ENCODE measurements at places on chromosomes 7 and 10. TPM values are rescaled to one million over a fixed set of nuclear protein-coding genes. Genes with fewer than 3 reads are reported as not detected.

DNA sequence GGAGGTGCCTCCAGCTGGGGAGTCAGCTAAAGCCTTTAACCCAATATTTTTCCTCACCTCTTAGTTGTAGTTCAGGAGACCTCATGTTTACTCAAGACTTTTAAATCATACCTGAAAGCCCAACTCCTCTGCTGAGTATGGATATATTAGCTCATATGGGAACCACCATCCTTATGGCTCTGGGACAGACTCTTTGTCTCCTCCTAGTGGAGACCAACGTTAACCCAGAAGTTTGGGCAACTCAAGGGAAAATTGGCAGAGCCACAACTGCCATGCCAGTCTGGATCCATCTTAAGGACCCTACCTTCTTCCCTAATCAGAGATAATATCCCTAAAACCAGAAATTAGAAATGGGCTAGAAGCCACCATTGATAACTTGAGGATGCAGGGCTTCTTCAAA is 80.8 kb downstream of the TMEM106B start:
- H3K4me1 ChIP-seq = no peaks in the 10 kb centered on the region
- DNase-seq = no peak
- H3K27ac ChIP-seq = no peak overlapping the region
- no peak overlapping the region for H3K4me3 ChIP-seq
- no peaks in the 10 kb centered on the region for H3K36me3 ChIP-seq

DNA sequence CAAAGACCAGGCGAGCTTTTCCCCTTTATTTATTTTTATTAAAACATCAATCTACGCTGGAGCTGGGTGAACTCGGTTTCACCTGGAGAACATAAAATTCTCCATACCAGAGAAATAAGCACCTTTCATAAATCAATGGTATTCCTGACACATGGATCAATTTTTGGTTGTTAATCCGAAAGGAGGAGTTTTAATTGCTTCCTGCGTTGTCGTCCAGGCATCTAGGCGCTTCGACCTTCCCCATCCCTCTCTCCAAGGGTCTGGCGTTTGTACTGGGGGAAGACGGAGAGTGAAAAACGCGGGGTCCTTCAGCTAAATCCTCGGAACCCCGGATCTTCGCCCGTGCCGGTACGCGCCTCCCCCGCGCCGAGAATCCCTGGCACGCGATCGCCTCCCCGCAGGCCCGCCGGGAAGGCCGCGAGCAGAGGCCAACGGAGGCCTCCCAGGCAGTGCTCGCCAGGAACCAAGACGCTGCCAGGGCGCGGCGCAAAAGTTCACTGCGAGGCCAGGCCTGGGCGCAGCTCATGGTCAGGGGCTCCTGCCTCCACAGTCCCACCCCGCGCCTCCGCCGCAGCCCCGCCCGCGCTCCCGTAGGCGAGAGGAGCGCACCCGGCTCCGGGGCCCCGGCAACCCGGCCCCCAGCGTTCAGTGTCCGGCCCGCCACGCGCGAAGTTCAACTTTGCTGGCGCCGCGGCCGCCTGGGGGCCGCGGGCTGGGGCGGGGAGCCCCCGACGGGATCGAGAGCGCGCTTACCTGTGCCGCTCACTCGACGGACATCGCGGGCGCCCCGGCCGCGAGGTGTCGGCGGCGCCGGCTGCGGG is 8.3 kb upstream of the EBF3 start:
- peaks cover 27% of the 10 kb centered on the region for H3K27me3 ChIP-seq
- H3K27ac ChIP-seq = no peak overlapping the region
- no peaks in the 10 kb centered on the region for H3K36me3 ChIP-seq
- no peak for DNase-seq
- H3K4me1 ChIP-seq = no peaks in the 10 kb centered on the region

GRCh38 chr10:19577807-19578206 is 238.4 kb upstream of the PLXDC2 start:
- H3K36me3 ChIP-seq = no peaks in the 10 kb centered on the region
- no peak for DNase-seq
- H3K4me1 ChIP-seq = no peaks in the 10 kb centered on the region
- H3K27me3 ChIP-seq = no peaks in the 10 kb centered on the region
- no peak overlapping the region for H3K27ac ChIP-seq

DNA sequence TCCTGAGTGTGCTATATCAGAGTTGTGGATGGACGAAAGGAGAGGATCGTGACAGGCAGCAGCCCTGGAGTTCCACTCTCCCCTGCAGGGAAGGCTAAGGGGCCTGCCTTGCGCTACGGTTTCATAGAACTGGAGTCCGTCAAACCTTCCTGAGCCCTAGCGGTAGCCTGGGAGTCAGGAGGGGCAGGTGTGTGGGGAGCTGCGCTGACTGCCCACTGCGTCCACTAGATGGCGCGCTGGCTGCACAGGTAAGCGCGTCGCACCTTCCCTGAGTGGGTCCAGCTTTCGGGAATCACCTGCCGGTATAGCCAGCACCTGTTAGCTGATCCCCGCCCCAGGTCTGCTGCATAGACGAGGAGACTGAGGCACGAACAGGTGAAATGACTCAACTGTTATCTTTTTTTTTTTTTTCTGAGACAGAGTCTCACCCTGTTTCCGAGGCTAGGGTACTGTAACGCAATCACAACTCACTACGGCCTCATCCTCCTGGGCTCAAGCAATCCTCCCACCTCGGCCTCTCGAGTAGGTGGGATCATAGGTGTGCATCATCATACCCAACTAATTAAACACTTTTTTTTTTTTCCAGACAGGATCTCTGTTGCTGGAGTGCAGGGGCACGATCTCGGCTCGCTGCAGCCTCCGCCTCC is 20.2 kb upstream of the BAIAP2L1 start:
- H3K4me3 ChIP-seq = no peak overlapping the region
- no peaks in the 10 kb centered on the region for H3K27me3 ChIP-seq
- no peak overlapping the region for H3K27ac ChIP-seq
- no peak for DNase-seq
- no peaks in the 10 kb centered on the region for H3K4me1 ChIP-seq

DNA sequence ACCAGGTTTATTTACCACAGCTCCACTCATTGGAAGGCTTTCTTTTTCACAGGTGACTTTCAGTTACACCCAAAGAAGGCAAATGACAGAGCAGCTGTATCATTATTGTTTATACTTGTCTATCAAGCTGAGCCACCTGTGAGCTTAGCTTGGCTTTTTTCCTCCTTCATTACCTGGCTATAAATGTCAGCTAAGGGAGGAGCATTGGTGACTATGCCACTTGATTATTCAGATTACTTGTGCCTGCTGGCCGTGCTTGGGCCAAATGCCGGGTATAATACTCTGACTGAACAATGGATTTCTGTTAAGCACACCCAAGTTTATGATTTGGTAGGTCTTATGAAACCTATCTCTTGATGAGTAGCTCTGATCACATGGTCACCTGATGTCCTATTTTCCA is 9.9 kb upstream of the GNAT3 start:
- no peaks in the 10 kb centered on the region for H3K27me3 ChIP-seq
- no peak overlapping the region for H3K4me3 ChIP-seq
- no peak overlapping the region for H3K27ac ChIP-seq
- H3K36me3 ChIP-seq = no peaks in the 10 kb centered on the region
- no peaks in the 10 kb centered on the region for H3K4me1 ChIP-seq

DNA sequence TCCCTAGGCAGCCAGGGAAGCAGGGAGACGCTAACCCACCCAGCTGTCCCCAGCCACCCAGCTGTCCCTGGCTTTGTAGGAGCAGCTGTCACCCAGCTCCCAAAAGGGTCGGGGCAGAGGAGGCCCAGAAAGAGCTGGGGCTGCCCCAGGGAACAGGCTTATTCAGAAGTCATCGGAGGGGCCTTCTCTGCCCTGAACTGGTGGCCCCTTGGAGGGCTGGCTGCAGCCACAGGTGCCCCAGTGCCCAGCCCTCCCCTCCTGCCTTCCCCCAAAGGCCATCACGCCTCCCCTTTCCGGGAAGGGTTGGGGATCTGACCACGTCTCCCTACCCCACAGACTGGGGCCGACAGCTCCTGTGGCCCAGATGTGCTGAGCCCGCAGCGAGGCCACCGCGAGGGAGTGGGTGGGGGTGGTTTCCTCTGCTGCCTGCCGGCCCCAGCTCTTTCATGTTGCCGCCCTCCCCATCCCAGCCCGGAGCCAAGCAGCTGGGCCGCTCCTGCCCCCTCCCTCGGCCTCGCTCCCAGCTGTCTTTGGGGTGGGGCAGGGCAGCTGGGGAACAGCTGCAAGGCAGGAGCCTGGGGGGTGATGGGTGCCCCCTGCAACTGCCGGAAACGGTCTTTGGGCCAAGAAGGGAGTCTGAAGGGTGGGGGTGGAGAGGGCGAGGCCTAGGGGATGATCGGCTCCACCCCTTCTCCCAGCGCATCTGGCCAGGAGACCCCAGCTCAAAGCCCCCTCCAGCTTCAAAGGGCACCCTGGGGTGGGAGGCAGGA is 16.8 kb downstream of the TRIM8 start:
- no peak for DNase-seq
- H3K27me3 ChIP-seq = no peaks in the 10 kb centered on the region
- H3K36me3 ChIP-seq = peaks cover 27% of the 10 kb centered on the region
- H3K4me1 ChIP-seq = peaks cover 35% of the 10 kb centered on the region

DNA sequence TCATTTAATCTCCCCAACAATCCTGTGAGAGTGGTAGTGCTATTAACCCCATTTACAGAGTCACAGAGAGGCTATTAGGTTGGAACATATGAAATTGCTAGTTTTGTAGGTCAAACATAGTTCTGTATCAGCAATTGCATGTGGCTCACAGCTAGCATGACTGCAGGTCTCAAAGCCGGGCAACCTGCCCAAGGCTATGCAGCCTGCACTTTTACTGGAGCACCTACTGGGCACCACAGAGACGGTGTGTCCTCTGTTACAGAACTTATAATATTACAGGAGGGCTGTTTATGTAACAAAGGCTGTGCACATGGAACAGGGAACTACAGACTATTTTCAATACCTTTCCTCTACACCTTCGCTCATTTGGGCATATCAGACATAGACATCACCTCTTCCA is 355.8 kb downstream of the RPS24 start:
- no peaks in the 10 kb centered on the region for H3K27me3 ChIP-seq
- H3K36me3 ChIP-seq = no peaks in the 10 kb centered on the region
- H3K4me3 ChIP-seq = no peak overlapping the region
- no peak overlapping the region for H3K27ac ChIP-seq

DNA sequence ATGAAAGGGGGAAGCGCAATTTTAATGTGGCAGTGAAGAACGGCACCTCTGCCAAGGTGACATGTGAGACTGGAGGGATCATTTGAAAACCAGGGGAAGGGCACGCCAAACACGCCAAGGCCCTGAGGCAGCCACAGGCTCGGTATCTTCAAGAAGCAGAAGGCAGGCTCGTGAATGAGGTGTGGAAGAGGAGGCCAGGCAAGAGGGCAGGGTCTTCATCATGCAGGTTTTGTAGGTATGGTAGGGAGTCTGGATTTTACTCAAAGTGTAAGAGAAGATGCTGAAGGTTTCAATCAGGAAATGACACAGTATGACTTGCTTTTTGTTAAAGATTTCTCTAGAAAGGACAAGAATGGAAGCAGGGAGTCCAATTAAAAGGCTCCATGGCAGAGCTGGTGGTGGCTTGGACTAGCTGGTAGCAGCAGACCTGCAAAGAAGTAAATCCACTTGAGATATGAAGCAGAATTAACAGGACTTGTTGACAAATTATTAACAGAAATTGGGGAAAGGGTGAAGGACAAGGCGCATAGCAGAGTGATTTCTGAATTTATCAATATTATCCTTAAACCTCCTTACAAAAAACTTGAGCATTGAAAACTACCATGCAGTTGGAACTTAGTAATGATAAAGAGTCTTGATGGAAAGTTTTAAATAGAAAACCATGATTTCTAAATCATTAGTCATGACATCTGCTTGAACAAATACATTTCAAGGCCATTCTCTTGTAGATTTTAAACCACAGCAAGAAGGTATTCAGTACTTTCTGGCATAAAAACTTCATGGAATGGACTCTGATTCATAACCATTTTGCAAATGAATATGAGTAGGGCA is 70.4 kb downstream of the COA1 start:
- DNase-seq = no peak
- H3K4me1 ChIP-seq = no peaks in the 10 kb centered on the region
- no peak overlapping the region for H3K27ac ChIP-seq

SPDYE9 gene
- not detected for total RNA-seq

GRCh38 chr7:120915314-120916105 is 35.1 kb upstream of the ING3 start:
- H3K4me1 ChIP-seq = peaks cover 4% of the 10 kb centered on the region
- no peak for DNase-seq
- H3K4me3 ChIP-seq = no peak overlapping the region
- H3K36me3 ChIP-seq = no peaks in the 10 kb centered on the region

ITPRIP gene
- total RNA-seq = 56.2 TPM

DNA sequence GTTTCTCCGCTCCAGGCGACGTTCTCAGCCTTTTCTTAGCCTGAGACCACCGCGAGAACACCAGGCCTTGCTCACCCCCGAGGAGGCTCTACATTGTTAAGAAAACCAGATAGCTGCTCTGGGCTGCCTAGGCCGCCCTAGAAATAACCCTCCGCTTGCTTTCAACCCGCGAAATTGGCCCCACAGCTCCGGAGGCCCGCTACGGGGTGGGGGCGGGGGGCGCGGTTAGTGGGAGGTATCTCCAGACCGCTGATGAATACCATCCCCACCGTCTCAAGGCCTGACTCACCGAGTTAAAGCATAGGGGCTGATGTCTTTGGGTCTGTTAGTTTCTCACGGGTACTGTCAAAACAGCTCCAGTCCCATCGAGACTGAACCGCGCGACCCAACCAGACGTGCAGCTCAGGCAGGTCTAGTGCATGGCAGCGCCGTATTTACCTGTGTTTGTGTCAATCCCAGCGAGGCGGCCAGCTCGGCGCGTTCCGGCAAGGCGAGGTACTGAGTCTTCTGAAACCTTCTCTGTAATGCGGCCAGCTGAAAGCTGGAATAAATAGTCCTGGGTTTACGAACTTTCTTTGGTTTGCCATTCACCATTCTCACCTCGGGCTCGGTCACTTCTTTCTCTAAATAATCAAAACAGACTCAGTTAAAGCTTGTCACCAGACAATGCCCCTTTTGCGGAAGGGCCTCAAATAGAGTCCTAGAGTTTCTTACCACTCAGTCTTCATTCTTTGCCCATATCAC is 2.7 kb downstream of the DLX5 start:
- peaks cover 45% of the 10 kb centered on the region for H3K4me1 ChIP-seq
- no peak for DNase-seq
- no peak overlapping the region for H3K4me3 ChIP-seq
- H3K27ac ChIP-seq = no peak overlapping the region

GRCh38 chr7:18655506-18655905 is 160.0 kb downstream of the HDAC9 start:
- no peak for DNase-seq
- H3K27me3 ChIP-seq = no peaks in the 10 kb centered on the region
- H3K4me3 ChIP-seq = no peak overlapping the region
- no peaks in the 10 kb centered on the region for H3K36me3 ChIP-seq
- no peak overlapping the region for H3K27ac ChIP-seq

DENND2A gene
- 10.5 TPM for total RNA-seq

DNA sequence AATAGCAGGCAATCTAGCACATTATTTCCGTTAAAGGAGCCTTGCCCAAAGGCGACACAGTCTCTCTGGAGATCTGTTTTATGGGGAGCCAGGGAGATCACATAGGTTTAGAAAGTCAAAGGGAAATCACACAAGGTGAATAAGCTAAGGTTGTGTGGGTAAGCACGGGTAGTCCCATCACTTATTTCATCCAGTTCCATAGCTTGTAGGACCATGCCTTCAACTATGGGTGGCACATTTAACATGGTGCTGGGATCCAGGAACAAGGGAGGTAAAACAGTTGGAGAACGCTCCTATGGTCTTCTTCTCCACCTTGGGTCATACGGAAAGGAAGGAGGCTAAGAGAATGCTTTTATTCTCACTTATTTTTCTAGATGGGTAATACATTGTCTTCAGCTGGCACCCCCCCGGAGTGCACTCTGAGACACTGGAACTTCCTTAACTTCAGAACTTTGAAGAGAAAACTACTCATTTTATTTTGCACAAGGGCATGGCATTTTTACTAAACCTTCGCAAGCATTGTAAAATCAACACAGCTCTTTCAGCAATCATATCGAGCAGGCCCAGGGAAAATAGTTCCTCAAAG is 435.4 kb downstream of the KIF20B start:
- no peaks in the 10 kb centered on the region for H3K27me3 ChIP-seq
- no peak for DNase-seq
- H3K4me1 ChIP-seq = no peaks in the 10 kb centered on the region
- H3K27ac ChIP-seq = no peak overlapping the region
- no peak overlapping the region for H3K4me3 ChIP-seq

Measured in right atrium auricular region (tissue), 2 donors.